Non-pigmented ciliary epithelial cell (primary cell): ENCODE measurements at places on chromosomes 7 and 10.

DNA sequence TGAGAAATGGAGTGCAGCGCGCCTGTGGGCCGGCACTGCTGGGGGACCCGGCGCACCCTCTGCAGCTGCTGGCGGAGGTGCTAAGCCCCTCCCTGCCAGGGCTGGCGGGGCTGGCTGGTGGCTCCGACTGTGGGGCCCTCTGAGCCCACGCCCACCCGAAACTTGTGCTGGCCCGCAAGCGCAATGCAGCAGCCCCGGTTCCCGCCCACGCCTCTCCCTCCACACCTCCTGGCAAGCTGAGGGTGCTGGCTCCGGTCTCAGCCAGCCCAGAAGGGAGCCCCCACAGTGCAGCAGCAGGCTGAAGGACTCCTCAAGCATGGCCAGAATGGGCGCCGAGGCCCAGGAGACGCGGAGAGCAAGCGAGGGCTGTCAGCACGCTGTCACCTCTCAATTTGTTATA, 1063.0 kb upstream of the AUTS2 start:
- no peak for DNase-seq

- no peak for DNase-seq
Measured at GRCh38 chr10:7243873-7244272, 167.0 kb downstream of the SFMBT2 start.

DNA sequence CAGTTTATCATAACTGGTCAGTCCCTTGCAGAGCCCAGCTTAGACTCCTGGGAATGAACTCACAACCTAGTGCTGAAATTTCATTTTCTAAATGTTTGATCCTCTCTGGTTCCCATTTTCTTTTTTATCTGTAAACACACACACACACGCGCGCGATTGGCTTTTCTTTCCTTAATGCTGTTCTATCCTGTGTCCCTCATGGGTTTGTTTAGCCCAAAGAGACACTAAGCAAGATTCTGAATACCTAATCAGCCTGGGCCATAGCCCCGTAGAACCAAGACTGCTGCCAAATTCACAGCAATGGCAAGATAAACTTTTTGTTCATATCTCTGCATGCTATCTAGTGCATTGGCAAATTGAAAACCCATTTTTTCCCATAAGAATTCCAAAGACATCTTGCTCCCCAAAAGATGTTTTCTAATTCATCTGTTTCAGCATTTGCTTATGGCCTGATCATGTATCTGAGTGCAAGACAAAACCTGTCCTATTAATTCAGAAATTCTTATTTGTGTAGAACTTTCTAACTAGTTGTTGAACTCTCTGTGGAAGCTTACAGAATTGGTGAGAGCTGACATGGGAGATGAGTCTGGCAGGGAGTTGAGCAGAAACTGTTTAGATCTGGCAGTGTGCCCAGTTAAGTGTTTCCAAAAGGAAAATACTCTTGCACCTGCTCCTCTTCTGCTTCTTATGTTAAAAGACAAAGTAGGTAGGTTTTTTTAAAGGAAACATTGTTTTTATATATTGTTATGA, 1.8 kb upstream of the IFIT1 start:
- no peak for DNase-seq

- DNase-seq = no peak
Measured at GRCh38 chr7:155090684-155091083, 20.6 kb downstream of the HTR5A start.
